GM13977 (cell line): ENCODE measurements at places on chromosomes 5 and 9.
A peak's percentile ranks its signal among the peaks of the same experiment; 100 is the strongest.

DNA sequence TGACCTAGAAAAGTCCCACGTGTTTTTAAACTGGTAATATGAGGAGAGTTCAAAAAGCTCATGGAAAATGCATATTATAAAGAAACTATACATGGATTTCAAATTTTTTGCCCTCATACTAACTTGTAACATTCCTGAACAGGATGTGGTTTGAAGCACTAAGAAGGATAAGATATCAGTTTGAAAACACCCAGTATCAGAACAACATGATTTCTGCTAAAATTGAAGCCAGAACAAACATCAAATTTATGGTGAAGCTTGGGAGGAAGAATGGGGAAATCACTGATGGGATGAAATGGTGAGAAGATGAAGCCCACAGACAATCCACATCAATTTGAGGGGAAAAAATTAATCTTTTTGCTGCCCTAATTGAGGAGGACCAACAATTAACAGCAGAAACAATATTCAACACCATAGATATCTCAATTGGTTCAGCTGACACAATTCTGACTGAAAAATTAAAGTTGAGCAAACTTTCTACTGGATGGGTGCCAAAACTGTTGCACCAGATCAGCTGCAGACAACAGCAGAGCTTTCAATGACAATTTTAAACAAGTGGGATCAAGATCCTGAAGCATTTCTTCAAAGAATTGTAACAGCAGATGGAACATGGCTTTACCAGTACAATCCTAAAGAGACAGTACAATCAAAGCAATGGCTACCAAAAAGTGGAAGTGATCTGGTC is 113.2 kb upstream of the SNX2 start:
- DNase-seq: no peak

- DNase-seq: no peak
These were observed 133.1 kb upstream of the MAP1B start for GRCh38 chr5:71974165-71974564.

DNA sequence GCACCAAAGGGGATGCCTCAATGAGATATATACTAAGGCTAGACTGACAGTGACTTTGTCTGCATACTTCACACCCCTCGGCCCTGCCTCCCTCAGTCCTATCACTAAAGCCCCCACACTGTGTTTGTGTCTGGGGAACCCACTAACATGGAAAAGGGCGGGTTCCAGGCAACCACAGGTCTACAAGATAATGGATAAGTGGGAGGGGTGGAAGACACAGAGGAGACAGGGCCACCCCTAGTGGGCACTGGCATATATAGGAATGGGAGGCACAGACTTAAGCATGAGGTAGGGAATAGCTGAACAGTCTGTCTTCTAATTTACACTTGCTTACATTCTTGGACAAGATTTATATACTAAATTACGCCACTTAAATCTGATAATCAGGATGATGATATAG is 74.0 kb downstream of the SLIT3 start:
- DNase-seq: no peak

- DNase-seq: no peak
These were observed 128.2 kb downstream of the OLFM1 start for GRCh38 chr9:135215571-135216161.

GRCh38 chr9:105436783-105437182 is 11.1 kb upstream of the FSD1L start:
- no peak for DNase-seq

DNA sequence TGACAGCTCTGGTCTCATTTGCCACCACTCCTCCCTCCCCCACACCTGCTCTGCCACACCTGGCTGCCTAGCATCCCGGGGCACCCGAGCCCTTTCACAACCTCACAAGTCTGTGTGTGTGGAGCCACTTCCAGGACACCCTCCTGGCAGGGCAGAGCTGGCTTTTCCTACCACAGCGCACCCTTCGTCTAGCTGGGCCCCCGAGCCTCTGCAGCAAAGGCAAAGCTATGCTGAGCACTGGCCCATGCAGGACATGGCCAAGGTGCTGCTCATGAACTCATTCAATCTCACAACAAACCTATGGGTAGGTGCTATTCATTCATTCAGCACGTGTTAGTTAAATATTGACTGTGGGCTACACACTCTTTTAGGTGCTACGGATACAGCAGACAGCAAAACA is 43.4 kb downstream of the DUSP1 start:
- no peak for DNase-seq

- DNase-seq: no peak
These were observed 181.8 kb upstream of the MEF2C start for GRCh38 chr5:89064736-89065135.

DNA sequence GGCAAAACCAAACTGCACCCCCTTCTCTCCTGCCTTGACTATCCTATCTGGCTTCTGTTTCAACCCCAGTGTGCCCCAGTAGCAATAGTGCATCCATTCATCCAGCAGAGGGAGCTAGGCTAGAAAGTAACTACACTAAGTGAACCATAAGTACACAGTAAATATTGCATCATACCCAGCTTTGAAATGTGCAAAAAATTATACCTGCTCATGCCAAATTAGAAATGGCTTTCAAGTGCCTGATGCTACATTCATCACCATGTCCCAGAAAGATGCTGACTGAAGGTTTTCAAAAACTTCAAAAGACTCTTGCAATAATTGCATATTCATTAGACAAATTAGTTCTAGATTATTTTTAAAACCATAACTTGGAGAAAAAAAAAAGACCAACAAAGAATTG is 153.5 kb downstream of the PRELID2 start:
- DNase-seq: peak; percentile 40

DNA sequence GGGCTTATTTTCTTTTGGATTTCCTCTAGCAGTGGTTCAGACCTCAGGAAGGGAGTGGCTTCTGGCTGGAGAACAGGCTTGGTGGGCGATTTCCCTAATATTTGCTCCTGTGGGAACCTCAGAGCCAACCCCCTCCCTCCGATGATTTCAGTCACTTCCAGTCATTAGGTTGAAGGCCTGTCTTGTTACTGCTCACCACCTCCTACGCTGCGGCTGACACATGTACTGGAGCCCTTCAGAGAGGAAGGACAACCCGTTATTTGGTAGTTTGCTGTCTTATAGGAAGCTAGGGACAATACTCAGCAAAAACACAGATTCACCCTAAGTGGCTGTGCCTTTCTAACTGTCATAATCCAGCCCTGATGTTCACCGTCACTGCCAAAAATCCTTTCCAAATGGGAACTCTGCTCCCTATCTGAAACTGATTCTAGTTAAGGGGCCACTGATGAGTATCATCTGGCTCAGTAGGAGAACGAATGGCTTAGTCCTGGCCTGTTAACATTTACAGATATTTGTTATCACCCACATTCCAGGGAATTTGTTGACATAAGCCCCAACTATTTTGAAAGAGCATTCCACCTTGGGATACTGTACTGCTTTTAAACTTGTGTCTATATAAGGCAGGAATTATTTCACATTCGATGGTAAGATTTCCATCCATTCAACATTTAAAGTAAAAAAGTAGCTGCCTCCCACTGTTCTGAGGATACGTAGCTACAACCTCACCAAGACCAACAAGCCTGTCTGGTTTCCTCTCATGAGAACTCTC is 29.3 kb upstream of the ANKH start:
- no peak for DNase-seq

DNA sequence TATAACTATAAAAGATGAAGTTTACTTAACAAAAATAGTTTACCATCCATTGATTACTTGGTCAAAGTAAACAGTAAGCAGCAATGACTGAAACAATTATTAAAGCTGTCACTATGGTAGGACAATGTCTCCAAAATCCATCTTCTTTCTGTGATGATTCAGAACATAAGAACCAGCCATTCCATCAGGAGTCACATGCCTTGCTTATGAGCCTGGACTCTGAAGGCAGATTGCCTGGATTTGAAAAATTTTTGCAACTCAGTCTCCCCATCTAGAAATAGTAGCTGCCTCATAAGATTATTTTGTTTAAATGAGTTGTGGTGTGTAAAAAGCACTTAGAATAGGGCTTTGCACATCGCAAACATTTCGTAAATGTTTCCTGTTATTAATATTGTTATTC is 136.2 kb downstream of the LIFR start:
- no peak for DNase-seq

DNA sequence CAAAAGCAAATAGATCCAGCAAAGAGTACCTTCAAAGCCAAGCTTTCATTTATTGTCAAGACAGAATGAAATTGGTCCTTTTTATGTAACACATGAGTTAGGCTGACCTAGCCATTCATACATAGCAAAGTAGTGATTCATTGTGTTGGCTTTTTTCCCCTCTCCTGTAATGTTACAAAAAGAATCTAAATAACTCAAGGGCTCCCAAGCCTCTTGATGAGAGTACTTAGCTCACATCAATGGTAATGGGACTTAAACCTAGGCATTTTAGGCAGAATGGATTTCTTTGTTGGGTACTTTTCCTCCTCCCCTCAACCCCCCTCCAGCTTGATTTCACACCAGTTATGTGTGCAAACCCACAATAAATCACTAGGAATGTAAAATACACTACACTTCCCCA is 123.7 kb downstream of the EBF1 start:
- no peak for DNase-seq

- DNase-seq: no peak
These were observed 497.0 kb downstream of the RAB3C start for GRCh38 chr5:59079622-59080620.

- no peak for DNase-seq
These were observed 165.4 kb upstream of the RAI14 start for GRCh38 chr5:34490506-34491250.

- DNase-seq: no peak
These were observed 10.3 kb downstream of the GBGT1 start for GRCh38 chr9:133153227-133154096.

DNA sequence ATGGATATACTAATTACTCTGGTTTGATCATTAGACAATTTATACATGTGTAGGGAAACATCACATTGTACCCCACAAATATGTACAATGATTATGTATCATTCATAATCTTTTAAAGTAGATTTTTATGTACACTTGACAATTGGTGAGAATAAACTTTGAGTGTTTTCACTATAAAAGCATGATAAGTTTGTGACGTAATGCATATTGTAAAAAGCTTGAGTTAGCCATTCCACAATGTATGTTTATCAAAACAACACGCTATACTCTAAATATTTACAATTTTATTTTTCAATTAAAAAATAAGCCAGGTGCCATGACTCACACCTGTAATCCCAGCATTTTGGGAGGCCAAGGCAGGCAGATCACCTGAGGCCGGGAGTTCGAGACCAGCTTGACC is 360.1 kb upstream of the ITGA1 start:
- DNase-seq: no peak

- DNase-seq: no peak
These were observed 108.5 kb downstream of the MVB12B start for GRCh38 chr9:126435105-126435504.

- no peak for DNase-seq
These were observed 18.0 kb downstream of the MAP3K1 start for GRCh38 chr5:56833325-56833724.

- DNase-seq: no peak
These were observed 150.3 kb upstream of the SPRY4 start for GRCh38 chr5:142475102-142475513.

GRCh38 chr5:31059889-31060288 is 133.6 kb upstream of the CDH6 start:
- no peak for DNase-seq

DNA sequence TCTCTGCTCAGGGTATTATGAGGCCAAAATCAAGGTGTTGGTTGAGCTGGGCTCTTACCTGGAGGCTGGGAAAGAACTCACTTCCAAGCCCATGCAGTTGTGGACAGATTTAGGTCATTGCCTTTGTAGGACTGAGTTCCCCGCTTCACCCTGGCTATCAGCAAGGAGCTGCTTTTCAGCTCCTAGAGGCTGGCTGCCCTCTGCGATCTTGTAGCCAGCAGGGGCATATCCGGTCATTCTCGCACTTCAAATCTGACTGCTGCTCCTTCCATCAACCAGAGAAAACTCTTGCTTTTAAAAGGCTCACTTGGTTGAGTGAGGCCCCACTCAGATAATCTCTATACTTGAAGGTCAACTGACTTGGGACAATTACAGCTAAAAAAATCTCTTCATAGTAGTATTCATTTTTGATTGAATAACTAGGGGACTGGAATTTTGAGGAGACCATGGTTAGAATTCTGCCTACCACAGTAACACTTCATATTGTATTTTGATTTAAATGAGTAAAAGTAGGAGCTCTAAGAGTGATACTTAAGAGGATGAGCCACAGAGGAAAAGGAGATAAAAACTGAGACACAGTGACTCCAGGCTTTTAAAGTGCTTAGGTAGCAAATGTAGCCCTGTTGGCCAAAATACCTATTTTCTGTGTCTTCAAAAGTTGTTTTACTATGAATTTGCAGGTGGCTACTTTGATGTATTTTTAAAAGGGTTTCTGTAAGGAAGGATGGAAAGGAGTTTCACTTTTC is 137.4 kb downstream of the CD180 start:
- DNase-seq: no peak

- DNase-seq: no peak
These were observed 13.8 kb upstream of the ASS1 start for GRCh38 chr9:130430734-130431535.

DNA sequence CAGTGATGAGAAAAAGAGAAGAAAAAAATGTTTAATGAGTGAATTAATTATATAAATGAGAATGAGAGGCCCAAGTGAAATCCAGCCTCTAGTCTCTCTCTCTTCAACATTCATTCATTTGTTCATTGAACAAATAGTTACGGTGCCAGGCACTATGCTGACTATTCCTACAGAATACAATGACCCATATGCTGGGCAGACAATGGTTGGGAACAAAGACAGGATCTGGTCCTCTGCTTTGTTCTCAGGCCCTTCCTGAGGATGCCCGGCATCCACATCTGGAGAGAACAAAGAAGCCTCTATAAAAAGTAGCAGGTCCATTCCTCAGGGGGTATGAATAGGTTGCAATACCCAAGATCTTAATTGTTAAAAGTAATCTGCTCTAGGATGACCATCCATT is 6.9 kb downstream of the ADAM19 start:
- no peak for DNase-seq

- DNase-seq: no peak
These were observed 382.4 kb downstream of the MAT2B start for GRCh38 chr5:163887854-163888253.

DNA sequence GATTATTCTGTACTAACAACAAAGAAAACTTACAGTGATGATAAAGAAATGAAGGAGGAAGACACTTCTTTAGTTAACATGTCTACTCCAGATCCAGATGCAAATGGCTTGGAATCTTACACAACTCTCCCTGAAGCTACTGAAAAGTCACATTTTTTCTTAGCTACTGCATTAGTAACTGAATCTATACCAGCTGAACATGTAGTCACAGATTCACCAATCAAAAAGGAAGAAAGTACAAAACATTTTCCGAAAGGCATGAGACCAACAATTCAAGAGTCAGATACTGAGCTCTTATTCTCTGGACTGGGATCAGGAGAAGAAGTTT is 67.9 kb downstream of the VCAN start:
- DNase-seq: no peak

GRCh38 chr5:90909101-90909503 is 350.5 kb downstream of the ADGRV1 start:
- no peak for DNase-seq

DNA sequence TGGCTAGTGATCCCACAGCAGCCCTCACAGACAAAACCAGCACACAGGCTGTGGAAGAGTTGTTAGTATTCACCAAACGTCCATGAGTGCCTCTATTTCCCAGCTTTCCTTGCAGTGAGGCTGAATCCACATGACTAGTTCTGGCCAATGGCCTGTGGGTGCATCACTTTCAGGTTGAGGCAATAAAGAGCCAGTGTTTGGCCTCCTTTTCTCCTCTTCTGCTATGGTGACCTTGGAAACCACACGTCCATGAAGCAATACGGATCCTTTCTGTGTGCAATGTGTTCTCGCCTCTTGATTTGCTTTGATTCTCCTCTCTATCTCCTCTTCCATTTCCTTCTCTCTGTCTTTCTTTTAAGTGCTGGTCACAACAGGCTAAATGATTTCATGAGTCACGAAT is 23.4 kb upstream of the CLK4 start:
- no peak for DNase-seq

- no peak for DNase-seq
These were observed 37.3 kb upstream of the ZNF622 start for GRCh38 chr5:16502866-16503265.
